Upper lobe of right lung (tissue), 1 donor: ENCODE measurements at places on chromosomes 4 and X.

DNA sequence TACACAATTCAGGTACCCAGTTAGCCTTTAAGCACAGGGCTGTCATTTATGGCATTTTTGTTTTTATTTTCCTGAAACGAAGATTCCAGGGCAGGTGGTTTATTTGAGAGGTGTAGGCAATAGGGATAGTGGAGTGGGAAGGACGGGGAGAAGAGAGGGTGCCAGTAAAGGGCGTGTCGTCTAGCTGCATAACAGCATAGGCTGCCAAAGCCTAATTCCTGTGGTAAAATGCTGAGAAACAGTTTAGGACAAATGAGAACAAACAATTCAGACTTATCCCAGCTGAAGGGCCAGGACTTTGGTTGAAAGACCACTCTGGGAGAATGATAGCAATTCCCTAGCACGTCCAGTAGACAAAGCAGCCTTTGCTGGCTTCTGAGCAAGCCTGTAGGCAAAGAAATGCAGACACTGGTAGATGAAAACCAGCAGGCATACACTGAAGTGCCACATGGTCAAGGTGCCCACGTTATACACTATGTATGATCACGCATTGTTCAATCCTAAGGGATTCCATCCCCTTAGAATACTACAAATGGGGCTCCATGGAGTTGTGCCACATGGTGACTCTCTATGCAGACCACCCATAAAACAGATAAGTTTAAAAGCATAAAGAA, 70.6 kb downstream of the PKD2 start:
- DNase-seq, result no peak

GRCh38 chrX:154025230-154025629, 5.5 kb upstream of the IRAK1 start:
- DNase-seq, result no peak

DNA sequence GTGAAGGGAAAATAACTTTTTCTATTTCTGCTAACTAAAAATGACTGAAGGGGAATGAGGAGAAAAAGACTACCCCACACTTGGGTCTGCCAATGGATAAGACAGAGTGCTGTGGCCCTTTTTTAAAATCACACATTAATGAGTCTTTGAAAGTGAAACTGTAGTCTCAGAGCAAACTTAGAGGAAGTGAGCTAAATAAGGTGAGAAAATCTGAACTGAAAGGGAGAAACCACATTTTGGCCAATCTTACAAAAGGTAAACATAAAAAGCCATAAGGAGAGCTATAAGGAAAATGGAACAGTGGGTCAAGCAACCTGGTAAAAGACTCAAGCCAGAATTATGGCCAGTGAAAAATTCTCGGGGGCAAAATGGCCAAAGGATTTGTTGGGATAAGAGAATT, 755.1 kb upstream of the IGFBP7 start:
- DNase-seq, result no peak

- DNase-seq, result no peak
Observed at GRCh38 chr4:18039113-18039512, 17.6 kb upstream of the LCORL start.

GRCh38 chrX:144335402-144335801, 451.5 kb downstream of the UBE2NL start:
- DNase-seq, result no peak

DNA sequence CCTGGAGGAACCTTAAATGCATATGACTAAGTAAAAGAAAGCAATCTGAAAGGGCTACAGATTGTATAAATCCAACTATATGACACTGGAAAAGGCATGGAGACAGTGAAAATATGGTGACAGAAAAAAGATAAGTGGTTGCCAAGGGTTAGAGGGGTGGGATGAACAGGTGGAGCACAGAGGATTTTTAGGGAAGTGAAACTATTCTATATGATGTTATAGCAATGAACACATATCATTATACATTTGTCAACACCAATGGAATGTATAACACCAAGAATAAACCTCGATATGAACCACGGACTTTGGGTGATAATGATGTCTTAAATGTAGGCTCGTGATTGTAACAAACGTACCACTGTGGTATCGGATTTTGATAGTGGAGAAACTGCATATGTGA, 40.7 kb downstream of the NPY5R start:
- DNase-seq, result no peak

- DNase-seq, result no peak
Observed at GRCh38 chrX:104961926-104962325, 258.6 kb downstream of the TEX13A start.
